ENCODE measurements at places on chromosomes 3 and 15. TPM values are rescaled to one million over a fixed set of nuclear protein-coding genes. Genes with fewer than 3 reads are reported as not detected.

SLC24A5 gene
- total RNA-seq: not detected

PYGO1 gene
- 8.9 TPM for total RNA-seq

RARRES1 gene
- 11.0 TPM for total RNA-seq

ISLR gene
- 0.41 TPM for total RNA-seq

CHDH gene
- 2.6 TPM for total RNA-seq

GLDN gene
- not detected for total RNA-seq

GCNT3 gene
- total RNA-seq: 179 TPM

SERP1 gene
- 89.4 TPM for total RNA-seq

Data from A549 treated with DMSO at 1 μM for 4 hours (cell line).